EL (cell line): ENCODE measurements at places on chromosomes 6 and 20.
A peak's percentile ranks its signal among the peaks of the same experiment; 100 is the strongest.

DNA sequence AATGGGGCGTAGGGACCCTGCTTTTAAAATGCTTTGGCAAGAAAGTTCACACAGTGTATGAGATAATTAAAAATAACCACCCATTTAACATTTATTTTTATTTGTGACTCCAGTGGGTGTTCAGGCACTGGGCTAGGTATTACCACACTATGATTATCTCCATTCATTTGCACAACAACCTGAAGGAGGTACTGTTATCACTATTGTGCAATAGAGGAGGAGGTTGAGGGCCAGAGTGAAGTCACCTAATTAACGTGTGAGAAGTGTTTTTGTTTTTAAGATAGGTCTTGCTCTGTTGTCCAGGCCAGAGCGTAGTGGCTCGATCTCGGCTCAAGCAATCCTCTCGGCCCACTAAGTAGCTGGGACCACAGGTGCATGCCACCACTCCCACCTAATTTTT is 29.2 kb downstream of the MAK start:
- DNase-seq = no peak

- DNase-seq = no peak
Observed at GRCh38 chr20:34820805-34821578, 4.5 kb downstream of the NCOA6 start.

GRCh38 chr20:35129647-35130069 is 17.5 kb downstream of the EDEM2 start:
- DNase-seq = peak; percentile 56

GRCh38 chr6:150043501-150044412 is 18.4 kb upstream of the RAET1L start:
- DNase-seq = no peak

GRCh38 chr6:166007349-166008263 is 160.0 kb downstream of the TBXT start:
- DNase-seq = peak; percentile 64

GRCh38 chr20:24698706-24699206 is 229.3 kb downstream of the SYNDIG1 start:
- no peak for DNase-seq

DNA sequence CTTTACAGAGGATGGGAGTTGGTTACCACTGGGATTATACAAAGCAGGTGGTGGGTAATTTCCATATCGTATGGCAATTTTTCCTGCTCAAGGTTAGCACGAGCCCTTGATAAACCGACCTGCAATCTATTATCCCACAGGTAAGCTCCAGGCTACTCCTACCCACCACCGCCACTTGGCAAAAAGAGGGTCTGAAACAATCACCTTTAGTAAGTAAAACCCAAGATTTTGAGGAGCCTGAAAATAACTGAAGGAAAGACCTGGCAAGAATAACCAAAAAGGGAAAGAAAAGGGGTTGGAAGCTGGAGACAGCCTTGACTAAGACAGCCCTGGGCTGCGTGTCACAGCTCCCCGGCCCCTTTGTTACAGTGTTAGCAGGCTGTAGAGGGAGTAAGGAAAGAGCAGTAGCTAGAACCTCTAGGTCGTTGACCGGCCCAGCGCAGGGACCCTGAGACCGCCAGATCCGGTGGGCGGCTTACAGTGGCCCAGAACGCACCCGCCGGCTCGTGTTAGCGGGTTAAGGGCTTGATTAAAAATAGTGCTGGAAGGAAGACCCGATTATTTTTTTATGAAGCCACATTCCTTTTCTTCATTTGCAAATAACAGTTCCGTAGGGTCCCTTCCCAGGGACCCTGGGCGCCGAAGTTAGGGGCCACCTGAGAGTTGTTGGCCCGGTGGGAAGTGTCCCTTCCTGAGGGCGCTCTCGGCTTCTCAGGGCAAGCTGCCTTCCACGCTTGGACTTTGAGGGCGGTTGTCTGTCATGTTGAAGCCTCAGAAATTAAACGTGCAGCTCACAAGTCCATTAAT is 30.5 kb downstream of the TFAP2B start:
- no peak for DNase-seq

DNA sequence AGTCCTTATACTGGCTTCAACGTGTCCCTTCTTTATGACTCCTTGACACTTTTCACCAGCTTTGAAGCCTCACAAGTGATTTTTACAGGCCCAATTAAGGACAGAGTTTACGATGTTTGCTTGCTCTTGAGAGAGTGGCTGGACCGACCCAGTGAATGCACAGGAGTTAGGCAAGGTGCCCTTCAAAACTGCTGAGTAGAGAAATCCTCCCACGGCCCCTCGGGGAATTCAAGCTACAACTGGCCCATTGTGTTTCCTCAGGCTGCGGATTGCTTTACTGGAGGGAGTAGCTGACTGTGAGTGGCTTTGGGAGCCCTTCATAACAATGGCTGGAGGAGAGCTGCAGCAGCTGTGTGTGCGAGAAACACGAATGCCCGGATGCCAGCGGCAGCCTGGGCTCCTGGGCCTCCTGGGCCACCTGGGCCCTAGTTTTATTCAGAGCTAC is 50.0 kb downstream of the SGK1 start:
- no peak for DNase-seq

GRCh38 chr6:158080849-158081656 is 87.0 kb downstream of the SERAC1 start:
- DNase-seq = no peak

DNA sequence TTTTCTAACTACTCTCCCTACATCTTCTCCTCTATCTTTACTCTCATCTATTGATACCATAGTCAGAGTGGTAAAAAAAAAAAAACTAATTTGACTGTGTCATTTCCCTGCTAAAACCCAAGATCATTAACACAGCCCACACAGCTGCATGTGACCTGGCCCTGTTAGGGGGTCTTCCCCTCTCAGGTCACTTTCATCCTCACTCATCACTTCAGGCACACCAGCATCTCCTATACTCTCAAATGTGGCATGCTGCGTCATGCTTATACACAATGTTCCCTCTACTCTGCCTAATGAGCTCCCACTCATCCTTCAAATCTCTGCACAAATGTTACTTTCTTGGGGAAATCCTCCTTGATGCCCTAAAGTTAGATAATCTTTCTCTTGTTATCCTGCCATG is 86.8 kb downstream of the CDK19 start:
- DNase-seq = no peak

- DNase-seq = peak; percentile 73
Observed at GRCh38 chr6:106512048-106512967, 117.0 kb downstream of the RTN4IP1 start.

DNA sequence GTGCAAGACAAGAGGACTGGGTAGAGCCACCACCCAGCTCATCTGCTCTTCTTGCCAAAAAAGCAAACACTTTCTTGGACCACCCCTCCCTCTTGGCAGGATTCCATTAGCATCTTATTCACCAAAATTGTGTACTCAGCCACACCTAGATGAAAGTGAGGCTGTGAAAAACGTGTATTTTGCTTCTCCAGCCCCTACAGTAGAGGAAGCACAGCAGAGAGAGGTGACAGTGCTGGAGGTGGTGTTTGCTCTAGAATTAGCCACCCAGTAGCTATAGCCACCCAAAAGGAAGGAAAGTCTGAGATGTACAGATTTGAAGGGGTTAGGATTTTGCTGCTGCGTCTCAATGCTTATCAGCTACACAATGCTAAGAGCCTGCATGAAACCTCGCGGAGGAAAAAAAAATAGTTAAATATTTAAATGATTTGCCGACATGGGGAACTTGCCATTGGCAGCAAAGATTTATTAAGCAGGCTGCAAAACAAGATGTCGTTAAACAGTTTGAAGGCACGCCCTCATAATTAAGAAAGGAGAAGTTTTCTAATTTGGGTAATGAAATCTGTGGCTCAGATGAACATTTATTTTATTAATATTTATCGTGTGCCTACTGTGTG is 287.3 kb downstream of the ZNF217 start:
- no peak for DNase-seq

GRCh38 chr6:389622-390021 is 1.9 kb upstream of the IRF4 start:
- no peak for DNase-seq

DNA sequence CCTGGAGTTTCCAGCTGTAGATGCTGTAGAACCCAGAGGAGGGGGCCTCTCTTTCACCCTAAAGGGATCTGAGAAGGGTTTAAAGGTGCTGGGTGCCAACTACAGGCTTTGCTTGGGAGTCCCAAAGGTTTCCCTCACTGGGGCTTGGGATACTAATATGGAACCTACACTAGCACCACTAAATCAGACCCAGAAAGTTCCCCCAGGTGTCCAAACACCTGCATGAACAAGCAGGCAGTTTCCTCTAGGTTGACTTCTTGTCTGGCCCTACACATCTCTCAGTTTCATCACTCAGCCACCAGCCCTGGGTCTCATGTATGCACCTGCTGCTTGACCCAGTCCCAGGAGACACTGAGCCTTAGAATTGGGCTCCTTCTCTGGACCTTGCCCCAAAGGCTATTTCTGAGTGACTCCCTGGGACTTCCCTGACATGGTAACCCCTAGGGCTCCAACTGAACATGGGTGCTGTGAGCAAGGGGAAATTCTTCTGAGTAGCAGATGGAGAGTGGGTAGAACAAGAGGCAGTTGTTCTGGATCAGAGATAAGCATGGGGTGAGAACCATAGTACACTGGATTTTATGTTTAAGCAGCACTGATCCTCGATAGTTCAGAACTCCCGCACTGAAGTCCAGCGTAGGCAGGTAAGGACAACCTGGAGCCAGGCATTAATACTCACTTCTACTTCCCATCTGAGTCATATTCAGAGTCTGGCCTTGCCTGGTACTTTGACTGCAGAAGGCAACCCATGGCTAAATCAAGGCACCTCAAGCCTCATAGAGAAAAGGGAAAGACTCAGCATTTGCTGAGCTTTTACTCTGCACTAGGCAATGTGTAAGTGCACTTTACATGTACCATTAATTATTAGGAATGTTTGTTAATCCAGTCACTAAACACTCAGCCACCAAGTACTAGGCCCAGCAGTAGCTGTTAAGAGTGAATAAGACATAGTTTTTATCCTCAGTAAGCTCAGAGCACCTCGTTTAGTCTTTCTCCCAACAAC is 16.8 kb downstream of the BCL2L1 start:
- DNase-seq = no peak

DNA sequence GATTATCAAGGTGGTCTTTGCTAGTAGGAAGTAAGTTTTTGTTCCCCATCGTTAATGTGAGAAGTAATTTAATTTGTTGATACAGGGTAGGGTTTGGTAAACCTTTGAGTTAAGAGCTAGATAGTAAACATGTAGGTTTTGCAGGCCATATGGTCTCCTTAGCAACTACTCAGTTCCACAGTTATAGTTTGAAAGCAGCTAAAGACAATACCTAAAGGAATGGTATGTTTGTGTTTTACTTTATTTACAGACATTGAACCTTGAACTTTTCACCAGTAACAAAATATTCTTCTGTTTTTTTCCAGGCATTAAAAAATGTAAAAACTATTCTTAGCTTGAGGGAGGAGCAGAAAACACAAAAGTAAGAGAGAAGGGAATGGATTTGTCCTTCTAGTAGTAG is 1.7 kb downstream of the CAP2 start:
- DNase-seq = no peak

- DNase-seq = no peak
Observed at GRCh38 chr6:124149646-124150045, 346.0 kb downstream of the NKAIN2 start.

DNA sequence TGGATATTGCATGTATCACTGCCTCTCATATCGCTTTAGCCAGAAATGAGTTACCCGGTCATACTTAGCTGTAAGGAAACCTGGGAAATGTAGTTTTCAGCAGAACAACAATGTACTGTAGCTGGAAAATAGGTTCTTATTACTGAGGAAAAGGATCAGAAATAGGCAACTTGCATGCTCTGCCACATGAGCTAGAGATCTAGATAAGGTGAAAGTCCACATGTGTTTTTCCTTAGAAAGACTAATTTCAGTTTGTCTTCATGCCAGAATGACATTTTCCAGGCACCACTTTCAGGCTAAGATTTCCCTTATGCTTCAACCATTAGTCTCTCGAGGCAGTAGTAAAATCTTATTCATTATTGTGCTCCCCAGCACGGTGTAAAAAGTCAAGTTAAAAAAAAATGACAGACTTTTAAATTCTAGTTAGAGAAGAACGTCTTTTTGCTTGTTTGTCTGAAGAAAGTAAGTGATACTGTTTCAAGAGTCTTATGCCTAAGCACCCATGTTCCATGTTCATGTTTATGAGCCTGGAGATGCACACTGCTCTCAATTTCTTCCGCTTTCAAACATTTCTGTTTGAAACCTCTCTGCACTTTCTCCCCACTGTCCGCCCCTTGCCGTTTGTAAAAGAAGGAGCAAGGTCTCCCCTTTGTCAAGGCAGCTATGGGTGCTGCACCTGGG is 67.6 kb downstream of the ZNF831 start:
- DNase-seq = no peak

DNA sequence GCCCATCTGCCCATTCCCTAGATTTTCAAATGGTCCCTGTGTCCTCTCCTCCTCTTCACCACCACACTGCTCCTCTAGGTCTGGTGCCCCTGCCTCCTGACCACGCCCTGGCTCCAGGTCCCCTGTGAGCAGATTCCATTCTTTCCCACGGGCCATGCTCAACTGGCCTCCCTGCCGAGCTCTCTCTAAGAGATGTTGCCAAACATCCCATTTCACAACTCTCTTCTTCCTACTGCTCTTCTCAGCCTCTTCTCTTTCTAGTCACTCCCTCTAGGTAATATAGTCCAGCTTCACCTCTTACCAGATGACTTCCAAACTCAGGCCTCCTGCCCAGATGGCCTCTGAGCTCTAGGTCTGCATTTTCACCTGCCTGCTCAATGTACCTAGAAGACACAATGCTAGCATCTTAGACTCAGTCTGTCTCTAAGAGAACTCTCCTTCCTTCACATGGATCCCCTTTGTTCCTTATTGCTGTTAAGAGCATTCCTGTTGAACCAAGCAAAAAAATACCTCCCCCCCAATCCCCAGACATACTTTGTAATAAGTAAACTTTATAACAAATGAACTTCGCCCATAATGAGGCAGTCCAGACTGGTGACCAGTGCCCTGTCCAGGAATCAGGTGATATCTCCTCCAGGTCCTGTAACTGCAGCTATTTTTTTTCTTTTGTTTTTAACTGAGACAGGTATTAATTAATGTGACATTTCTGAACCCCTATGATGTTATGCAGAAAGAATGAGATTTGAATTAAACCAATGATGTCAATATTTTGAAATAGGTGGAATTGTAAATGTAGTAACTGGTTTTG is 79.0 kb downstream of the LYRM4 start:
- DNase-seq = no peak

DNA sequence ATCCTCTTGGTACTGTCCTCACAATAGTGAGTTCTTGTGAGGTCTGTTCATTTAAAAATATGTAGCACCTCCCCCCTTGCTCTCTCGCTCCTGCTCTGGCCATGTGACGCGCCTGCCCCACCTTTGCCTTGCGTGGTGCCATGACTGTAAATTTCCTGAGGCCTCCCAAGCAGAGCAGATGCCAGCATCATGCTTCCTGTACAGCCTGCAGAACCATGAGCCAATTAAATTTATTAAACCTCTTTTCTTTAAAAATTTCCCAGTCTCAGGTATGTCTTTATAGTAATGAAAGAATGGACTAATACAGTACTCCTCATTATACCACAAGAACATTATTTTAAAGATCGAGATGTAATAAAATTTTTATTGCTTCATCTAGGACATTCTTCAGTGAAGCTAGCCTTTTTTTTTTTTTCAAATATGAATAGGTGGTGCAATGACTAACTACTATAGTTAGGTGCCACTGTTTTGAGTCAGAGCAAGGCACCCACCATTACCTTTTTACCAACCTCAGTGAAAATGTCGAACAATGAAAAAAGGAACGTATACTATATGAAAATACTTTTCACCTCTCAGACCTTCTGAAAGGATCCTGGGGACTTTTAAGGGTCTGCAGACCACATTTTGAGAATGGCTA is 191.1 kb upstream of the SGK1 start:
- no peak for DNase-seq

- no peak for DNase-seq
Observed at GRCh38 chr6:167758309-167759023, 68.2 kb upstream of the AFDN start.

GRCh38 chr20:48703511-48704219 is 124.1 kb downstream of the PREX1 start:
- no peak for DNase-seq
